ENCODE measurements at places on chromosomes 13 and 19.

- DNase-seq = no peak
These were observed 13.3 kb downstream of the ZC3H4 start for GRCh38 chr19:47100290-47100689.

- DNase-seq = no peak
These were observed 83.1 kb downstream of the ATP11A start for GRCh38 chr13:112772929-112773328.

DNA sequence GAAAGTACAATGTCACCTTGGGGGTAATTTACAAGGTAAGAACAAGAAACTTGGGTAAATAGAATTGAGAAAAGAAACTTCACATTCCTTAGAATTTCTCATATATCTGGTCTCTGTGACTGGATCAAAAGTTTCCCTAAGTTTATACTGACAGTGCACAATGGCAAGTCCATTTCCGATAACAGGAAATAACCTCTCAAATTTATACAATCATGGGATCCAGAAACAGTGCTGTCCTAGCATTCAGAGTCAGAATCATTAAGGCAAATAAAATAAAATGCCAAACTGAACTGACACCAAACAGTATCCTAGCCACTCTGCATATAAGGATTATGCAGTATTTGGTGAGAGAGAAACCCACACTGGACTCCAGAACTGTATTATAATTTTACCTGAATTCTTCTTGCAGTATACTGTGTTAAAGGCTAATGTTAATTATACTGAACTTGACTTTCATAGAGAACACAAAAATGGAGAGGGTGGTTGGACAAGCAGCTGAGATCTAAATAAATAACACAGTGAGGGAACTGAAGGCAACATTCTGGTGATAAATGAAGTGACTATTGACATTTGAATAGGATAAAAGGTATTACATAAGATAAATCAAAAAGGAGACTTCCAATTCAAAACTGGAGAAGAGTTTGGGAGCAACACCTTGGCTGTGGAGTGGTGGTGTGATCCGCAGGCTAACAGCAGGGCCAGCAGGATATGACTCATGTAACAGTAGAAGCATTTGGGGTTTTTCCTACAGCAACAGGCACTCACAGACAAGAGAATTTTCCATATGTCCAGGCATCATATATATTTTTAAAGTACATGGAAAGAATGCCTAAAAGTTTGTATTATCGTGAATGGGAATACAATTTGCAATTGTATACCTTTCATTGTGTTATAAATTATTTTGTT lies 932.5 kb upstream of the MIR17HG start:
- peak; percentile 88 for DNase-seq

- DNase-seq = peak; percentile 11
These were observed 66.7 kb downstream of the SUCLA2 start for GRCh38 chr13:47934371-47934770.

GRCh38 chr13:41457589-41458186 lies 338 bp downstream of the RGCC start:
- peak; percentile 10 for DNase-seq

DNA sequence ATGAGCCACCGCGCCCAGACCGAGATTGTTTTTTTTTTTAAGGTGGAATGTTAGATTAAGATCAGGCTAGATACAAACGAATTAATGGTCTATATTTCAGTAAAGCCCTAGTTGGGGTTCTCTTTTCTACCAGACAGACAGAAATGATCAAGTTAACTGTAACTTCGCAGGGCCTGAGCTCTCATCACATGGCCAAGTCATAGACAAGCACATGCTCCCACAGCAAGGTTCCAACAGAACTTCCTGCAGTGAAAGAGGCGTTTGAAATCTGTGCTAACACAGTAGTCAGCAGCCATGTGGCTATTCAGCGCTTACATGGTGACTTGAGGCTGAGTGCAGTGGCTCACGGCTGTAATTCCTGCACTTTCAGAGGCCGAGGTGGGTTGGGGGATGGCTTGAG lies 34.7 kb upstream of the SEMA6B start:
- no peak for DNase-seq

- DNase-seq = peak; percentile 67
These were observed 7.0 kb downstream of the ABHD8 start for GRCh38 chr19:17296273-17296672.

DNA sequence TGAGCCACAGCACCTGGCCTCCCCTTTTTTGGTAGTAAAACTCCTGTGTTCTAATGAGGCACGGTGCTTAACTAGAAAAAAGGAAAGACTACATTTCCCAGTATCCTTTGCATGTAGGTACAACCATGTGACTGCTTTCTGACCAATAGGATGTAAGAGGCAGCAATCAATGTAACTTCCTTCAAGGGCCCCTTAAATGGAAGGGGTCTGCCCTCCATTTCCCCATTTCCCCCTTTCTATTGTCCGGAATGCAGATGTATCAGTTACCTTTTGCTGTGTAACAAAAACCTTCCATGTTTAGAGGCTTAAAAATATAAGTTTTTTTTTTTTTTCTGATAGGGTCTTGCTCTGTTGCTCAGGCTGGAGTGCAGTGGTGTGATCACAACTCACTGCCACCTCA lies 2.2 kb downstream of the GPR32 start:
- DNase-seq = peak; percentile 39

- DNase-seq = no peak
These were observed 34.1 kb downstream of the ZNF823 start for GRCh38 chr19:11704626-11705025.

- DNase-seq = peak; percentile 27
These were observed 21.5 kb upstream of the OXGR1 start for GRCh38 chr13:97015661-97016350.

DNA sequence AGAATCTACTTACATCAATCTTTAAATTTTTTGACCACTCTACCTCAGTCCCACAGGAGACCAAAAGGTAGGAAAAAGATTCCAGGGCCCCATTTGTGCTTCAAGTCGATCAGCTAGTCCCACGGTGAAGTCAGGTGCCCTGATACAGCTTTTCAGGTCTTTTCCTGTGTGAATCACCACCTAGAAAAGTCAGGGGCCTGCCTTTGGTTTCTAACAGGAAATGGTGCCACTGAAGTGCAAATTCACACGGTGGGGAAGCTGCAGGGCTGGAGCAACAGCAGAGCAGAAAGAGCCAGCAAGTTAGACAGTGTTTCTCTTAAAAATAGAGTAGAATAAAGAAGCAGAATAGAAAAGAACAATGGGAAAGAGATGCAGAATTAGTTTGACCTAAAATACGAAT lies 107.5 kb downstream of the KLF12 start:
- DNase-seq = peak; percentile 61

DNA sequence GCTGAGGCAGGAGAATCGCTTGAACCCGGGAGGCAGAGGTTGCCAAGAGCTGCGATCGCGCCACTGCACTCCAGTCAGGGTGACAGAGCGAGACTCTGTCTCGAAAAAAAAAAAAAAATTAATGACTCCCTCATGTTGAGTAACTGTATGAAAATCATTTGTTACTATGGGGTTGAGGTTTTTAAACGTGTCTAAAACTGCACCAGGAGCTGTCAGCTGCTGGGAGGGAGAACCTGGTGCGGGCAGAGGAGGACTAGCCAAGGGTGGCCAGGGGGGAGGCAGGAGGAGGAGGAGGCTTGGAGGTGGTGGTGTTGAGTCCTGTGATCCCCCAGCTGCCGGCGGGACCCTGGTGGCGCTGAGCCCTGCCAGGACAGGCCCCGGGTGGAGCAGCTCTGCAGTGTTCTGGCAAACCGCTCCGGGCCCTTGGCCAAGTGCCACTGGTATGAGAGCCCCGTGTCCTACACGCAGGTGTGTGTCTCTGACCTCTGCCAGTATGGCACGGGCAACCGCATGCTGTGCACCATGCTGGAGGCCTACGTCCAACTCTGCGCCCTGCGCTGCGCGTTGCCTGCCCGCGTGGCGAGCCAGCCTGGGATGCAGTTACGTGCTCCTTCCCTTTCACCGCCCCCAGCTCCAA lies 17.1 kb upstream of the FXYD3 start:
- DNase-seq = no peak

GRCh38 chr19:4911786-4912672 lies 2.7 kb downstream of the UHRF1 start:
- DNase-seq = peak; percentile 100

GRCh38 chr19:56917998-56918397 lies 77.5 kb upstream of the PEG3 start:
- no peak for DNase-seq

- peak; percentile 32 for DNase-seq
These were observed 1.1 kb downstream of the ARHGAP35 start for GRCh38 chr19:46861691-46862502.

- no peak for DNase-seq
These were observed 111.5 kb downstream of the TEX26 start for GRCh38 chr13:31043957-31044356.

GRCh38 chr19:13882419-13882795 lies 5.5 kb downstream of the NANOS3 start:
- no peak for DNase-seq

DNA sequence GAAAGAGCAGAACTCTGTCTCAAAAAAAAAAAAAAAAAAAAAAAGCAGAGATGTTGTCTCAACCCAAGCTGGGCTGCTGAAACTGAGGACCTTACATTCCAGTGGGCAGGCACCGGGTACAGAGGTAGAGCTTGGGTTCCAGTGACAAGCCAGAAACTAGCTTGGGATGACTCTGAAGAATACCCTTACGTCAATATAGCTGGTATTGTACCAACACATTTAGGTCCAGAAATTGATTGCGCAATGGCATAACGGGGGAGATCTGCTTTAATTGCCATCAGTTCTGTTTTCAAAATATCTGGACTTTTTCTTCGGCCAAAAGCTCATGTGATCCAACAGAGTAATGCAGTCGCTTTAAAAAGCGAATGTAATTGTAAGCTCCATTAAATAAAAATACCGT lies 103.1 kb upstream of the UBL3 start:
- DNase-seq = no peak

DNA sequence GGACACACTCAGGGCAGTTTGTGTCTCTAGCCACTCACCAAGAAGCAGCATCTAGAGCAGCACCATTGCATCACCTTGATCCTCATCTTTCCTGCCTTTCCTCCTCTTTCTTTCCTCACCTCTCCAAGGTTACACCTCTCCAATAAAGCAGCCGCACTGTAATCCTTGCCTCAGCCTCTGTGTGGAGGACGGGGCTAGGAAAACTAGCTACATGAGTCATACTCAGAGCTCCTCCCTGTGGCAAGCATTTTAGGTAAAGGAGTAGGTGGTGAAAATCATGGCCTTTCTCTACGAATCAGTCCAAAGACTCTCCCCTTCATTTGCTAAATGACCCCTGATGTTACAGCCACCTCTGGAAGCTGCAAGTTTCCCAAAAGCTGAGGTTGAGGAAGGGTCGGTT lies 108.9 kb downstream of the DNAJC15 start:
- DNase-seq = peak; percentile 65

DNA sequence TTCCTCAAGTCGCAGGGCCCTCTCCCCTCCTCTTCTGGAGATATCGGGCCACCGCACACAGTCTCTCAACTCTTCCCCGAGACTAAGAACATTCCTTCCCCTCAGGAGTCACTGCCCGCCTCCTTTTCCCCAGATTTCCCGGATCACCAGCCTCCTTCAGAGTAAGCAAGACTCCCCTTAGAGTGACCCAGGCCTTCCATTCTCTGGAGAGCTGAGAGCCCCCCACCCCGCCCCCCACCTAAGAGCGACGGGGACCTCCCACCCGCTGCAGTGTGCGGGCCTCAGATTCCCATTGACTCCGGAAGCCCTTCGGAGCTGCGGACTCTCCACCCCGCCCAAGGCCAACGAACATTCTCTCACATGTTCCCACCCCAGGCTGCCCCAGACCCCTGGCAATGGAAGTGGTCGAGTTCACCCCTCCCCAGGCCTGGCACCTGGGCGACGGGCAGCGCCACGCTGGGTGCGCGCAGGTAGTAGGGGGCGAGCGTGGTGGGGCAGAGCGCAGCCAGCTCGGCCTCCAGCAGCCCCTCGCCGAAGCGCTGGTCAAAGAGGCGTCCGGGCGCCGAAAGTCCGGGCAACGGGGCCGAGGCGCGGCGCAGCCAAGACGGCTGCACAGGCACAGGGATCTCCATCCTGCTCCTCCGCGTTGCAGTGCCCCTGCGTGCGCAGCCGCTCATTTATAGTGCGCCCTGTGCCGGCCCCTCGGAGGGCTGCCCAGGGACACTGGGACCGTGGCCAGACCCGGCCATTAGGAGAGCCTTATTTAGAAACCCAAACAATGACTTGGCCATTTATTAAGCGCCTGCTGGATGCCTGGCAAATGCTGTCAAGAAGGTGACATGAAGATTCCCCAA lies at the start of gene HSPB6:
HSPB6 (minus strand) TSS at position 653 of the 854 bp plus-strand sequence; CDS start at position 632, 21 bp downstream.
- DNase-seq = peak; percentile 55

GRCh38 chr19:30345686-30346085 lies 26.5 kb upstream of the ZNF536 start:
- DNase-seq = no peak

GRCh38 chr13:27406178-27406939 lies 18.1 kb upstream of the GTF3A start:
- peak; percentile 53 for DNase-seq
